CD4-positive, alpha-beta T cell treated with Interleukin-6 at 100 ng/mL for 8 hours (primary cell): ENCODE measurements at places on chromosomes 3 and 15.
A peak's percentile ranks its signal among the peaks of the same experiment; 100 is the strongest.

DNA sequence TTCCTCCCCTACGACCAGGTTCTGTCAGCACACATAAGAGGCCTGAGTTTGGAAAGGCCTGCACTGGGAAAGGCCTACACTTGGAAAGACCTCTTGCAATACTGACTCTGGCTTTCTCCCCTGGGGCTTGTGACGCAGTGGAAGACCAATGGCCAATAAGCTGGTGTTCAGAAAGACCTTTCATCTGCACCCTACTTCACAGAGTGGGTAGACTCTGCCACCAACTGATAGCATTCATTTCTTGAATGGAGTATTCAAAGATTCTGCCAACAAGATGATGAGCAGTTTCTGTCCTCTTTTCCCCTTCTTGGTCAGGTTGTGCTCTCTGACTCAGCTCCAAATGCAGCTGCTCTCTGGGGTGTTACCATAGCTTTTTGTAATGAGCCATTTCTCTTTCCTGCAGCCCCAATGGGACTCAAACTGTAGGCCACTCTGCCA lies 48.8 kb downstream of the TIPARP start:
- no peak for DNase-seq

DNA sequence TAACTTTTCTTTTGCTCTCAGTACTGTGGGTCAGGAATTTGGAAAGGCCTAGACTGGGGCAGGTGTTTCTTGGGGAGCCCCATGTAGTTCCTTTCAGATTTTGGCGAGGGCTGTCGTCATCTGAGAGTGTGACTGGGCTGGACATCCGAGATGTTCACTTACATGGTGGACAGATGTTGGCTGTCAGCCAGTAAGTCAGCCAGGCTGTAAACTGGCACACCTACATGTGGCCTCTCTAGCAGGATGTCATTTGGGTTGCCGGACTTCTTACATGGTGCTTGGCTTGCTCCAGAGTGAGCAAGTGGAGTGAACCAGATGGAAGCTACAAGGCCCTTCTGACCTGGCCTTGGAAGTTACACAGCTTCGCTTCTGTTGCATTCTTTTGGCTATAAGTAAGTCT lies 20.7 kb downstream of the TATDN2 start:
- DNase-seq = no peak

DNA sequence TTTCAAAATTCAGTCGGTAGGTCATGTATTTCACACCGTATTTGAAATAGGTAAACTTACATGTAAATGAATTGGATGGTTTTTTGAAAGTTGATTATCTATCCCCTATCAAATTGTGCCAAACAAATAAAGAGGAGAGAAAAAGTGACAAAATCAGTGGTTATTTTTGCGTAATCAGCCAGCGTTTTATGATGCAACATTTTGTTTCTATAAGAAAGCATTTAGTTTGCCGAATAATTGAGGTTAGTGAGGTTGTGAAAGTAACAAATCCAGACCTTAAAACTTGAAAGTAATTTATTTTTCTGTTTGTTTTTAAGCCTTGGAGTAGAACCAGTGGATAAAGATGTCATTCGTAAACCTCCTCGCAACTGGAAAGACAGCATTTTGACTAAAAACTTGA lies 29.3 kb downstream of the ASTE1 start:
- no peak for DNase-seq

DNA sequence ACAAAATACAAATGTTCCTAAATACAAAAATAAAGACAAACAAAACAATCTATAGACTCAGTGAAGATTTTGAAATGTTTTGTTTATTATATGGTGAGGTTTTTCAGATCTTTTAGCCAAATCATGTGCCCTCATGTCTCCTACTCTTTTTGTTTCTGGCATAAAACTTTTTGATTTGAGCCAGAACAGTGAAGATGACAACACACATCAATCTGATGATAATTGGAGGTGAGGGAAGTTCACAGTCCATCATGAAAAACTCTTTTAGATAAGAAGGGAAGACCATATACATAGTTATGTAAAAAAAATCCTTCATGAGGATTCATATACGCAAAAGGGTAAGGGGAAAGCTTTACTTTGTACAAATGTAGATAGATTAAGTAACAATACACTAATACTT lies 75.1 kb upstream of the OSBPL11 start:
- DNase-seq = no peak

- no peak for DNase-seq
Observed at GRCh38 chr3:135760581-135760980, 204.9 kb upstream of the PPP2R3A start.

DNA sequence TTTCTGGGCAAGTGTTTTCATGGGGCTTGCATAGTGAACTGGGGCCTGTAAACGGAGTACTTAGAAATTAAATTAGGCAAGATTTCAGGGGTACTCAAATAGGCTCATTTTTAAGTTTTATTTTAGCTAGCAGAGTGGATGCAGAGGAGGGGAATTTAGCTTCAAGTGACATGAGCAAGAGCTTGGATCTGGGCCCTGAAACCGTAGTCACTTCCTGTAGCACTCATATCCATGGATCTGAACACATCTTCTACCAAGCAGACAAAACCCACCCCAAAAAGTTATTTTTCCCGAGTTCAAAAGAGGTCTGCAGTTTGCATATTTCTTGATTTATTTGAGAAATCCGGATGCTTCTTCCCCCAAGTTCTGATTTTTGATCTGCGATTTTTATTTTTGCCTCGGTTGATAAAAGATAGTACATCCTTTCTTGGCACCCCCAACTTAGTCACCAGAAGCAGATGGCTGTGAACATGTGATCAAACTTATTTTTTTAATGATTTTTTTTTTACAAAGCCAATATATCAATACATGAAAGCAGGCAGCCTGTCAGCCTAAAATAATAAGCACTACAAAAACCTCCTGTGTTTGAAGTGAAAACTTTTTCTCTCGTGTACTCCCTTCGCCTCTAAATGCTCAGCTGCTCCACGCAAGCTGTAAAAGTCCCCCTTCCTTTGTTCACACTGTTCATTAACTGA lies 36.6 kb upstream of the STT3B start:
- DNase-seq = no peak

DNA sequence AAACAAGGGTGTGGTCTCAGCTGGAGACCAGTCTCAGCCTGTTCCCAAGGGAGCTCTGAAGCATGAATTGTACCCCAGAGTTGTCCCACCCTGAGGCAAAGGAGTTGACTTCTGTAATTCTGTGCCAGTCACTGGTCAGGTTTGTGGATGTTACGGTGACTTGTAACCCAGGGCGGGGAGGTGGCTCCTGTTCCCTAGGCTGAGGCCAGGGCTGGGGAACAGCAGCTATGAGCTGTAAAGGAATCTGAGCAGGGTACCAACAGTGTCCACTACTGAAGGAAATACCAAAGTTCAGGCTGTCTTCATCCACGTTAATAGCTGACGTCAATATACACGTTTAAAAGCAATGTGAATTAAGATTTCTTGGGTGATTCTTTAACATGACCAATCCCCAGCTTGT lies 266.2 kb downstream of the ABHD5 start:
- DNase-seq = no peak

- DNase-seq = no peak
Observed at GRCh38 chr3:45398178-45398577, 9.8 kb downstream of the LARS2 start.

- no peak for DNase-seq
Observed at GRCh38 chr15:60118626-60119025, 114.5 kb downstream of the FOXB1 start.

DNA sequence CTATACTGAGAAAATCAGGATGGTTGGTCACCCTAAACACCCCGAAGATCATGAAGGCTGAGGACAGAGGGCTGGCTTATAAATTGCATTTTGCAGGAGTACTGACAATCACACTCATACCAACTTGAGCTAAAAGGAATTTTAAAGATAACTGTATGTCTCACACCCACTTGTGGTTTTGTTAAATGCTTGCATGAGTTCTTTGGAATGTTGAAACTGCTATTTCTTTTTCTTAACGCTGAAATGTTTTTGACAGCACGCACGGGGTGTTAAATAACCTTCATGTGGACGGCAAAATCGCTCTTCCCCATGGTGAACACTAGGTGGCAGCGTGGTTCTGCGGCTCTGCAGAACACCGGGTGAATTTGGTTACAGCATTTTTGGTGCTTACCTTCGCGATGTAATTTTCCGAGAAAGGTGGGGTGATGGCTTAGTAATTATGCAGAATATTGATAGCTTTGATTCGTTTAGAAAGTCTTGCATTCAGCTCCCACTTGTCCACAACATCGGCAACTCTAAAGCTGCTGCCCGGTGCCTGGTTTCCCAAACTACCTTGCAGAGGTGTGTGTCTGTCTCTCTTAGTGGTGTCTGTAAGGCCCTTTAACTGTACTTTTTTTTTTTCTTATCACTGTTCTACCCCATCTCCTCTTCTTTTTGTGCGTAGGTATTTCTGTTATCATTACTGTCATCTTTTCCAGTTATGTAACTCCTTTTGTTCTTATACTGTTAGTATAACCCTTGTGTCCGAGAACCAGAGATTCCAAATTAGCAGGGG lies 51.7 kb downstream of the ARNT2 start:
- DNase-seq = peak; percentile 56

DNA sequence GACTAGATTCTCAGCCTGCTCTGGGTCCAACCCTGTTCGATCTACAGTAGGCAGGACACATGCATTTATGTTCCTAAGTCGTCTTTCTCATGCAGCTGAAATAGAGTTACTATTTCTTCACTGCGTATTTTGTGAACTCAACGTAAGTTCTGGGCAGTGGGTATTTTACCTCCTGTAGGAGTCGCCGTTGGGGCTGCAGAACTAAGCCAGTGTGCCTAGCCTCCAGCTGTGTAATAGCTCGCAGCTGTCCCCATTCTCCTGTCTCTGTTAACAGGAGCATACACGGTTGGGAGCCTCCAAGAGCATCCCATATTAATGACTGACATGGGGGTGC lies 58.4 kb upstream of the HRH1 start:
- DNase-seq = no peak

GRCh38 chr3:176933704-176934103 lies 263.6 kb downstream of the TBL1XR1 start:
- no peak for DNase-seq

DNA sequence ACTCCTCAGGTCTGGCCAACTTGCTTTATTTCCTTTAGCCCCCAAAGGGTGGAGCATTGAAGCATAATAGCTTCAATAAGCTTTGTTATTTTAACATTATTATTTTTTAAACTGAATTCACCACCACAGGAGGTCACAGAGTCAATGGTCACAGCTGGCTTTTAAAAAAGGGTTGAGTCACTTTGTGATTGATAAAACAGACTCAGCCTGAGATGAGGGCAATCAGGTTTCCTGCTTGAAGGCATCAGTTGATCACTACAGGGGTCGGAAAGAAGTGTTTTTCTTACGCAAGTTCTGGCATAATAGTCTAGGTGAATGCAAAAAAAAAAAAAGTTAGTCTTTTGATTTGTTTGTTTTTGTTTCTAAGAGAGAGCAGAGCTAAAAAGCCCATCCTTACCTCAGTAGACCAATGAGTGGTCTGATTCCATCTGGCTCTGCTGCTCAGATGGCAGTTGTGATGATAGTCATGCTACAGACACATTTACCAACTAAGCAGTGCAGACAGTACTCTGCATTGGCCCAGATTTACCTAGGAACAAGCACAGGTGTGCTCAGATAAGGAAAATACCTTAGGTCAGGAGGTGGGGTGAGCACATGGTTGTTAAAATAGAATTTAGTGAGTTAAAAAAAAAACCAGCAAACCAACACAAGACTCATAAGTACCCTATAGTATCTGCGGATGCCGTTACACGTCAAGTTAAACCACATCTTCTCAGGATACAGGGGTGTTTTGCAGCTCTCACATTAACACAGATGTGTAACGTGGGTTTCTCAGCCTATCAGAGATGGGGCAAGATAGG lies 22.6 kb downstream of the ZNF80 start:
- DNase-seq = peak; percentile 85

DNA sequence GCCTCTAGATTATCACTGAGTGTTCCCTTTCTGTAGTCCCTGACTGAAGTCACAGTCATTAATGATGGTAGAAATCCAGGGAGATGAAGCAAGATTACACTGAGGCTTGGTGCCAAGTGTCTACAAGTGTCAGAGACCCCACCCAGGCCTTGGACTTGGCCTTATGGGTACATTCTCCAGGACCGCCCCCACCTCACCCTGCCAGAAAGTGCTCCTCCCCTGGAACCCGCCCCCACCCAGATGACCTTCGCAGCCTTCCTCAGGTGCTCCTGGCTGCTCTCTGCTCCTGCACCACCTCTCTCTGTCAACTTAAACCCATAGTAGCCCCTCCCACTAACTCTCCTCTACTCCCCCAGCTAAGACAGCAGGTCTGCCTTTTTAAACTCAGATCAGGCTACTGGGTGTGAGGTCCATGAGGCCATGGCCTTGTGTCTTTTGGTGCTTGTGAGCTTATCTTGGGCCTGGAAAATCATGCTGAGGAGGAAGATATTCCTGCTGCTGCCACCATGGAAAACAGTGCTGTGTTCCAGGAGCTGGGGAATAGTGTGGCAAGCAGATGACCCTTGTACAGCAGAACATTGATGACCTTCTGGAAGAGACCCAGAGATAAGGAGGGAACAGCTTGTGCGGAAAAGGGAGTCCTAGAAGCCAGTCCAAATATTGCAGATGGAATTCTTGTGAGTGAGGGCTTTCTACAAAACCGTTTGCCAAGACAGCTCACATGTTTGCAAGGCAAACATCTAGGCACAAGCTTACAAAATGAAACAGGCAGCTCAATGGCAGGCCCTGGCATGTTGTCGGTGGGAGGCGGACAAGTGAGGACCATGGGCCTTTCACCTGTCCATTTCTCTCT lies 40.3 kb upstream of the NDUFB4 start:
- DNase-seq = no peak

DNA sequence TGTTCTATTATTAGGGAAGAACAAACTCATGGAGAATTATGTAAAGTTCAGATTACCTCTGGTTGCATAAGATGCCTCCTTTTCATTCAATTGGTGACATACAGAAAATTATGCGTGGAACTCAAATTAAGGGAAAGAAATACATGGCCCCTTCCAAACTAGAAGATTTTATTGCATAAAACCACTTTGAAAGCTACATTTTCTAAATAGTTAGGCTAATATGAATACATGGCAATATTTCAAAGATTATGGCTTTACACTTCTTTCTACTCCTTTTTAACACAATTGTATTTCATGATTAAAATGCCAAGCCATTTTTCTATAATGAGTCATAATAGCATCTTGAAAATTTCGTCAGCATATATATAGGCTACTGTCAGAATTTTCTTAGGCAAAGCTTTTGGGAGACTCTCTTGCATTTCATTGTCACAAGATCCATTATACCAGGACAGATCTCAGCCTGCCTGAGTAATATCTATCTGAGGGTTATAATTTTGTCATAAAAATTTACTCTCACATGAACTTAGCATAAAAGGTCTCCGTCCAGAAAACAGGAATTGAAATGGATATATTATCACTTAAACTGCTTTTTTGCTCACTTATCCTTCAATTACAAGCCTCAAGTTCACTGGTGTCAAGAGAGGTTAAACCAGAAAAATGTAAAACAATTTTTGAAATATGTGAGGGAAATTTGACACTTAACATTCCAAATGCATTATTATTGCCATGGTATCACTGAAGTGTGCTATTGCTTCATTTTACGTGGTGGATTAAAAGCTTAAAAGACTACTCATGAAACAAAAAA lies 37.1 kb downstream of the CPA3 start:
- no peak for DNase-seq

GRCh38 chr15:35602836-35603235 lies 56.9 kb upstream of the DPH6 start:
- DNase-seq = no peak
